ENCODE measurements at places on chromosomes 2 and 18.

- DNase-seq, result no peak
Measured at GRCh38 chr2:240394549-240394948, 40.9 kb upstream of the GPC1 start.

GRCh38 chr2:205759257-205759656 is 77.0 kb downstream of the NRP2 start:
- no peak for DNase-seq

GRCh38 chr2:74391209-74391579 is 11.1 kb upstream of the DCTN1 start:
- DNase-seq, result no peak

- DNase-seq, result peak; percentile 53
Measured at GRCh38 chr2:188623995-188624643, 332.4 kb downstream of the GULP1 start.

DNA sequence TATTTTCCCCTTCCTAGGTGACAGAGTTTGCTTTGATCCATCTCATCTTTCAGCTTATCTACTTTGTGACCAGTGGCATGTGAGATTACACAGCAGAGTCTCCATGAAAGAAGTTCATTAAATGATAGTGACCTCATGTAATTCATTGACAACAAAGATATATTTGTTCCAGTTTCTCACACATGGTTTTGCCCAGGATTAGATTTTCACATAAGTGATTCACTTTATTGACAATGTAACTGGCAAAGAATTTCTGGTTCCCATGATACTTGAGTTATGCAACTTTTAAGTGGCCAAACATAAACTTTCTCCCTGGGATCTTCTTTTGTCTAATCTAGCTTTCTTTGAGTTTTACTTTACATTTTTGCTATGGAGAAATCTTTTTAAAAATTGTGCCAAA is 50.0 kb downstream of the MC4R start:
- DNase-seq, result no peak

DNA sequence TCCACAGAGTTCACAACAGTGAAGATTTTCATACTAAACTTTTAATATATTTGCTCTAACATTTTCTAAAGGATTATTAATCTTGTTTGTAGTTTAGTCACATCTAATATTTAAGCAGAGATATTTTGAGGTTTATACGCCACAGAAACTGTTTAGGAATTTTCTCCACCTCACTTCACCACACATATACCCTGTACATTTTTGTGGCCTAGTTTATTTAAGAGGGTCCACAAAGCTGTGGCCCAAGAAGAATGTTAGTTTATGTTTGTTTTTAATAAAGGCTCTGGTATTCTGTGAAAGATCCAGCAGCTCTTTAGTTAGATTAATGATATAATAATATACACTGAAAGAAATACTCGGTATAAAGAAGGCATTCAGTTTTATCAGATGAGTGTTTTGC is 132.7 kb upstream of the TTC27 start:
- no peak for DNase-seq

- DNase-seq, result no peak
Measured at GRCh38 chr2:134240061-134240460, 13.8 kb upstream of the MGAT5 start.

- no peak for DNase-seq
Measured at GRCh38 chr2:24463271-24463670, 27.8 kb upstream of the NCOA1 start.

- DNase-seq, result no peak
Measured at GRCh38 chr2:212979046-212979612, 172.3 kb downstream of the IKZF2 start.

GRCh38 chr18:31206787-31207381 is 44.2 kb upstream of the DSC1 start:
- DNase-seq, result no peak

DNA sequence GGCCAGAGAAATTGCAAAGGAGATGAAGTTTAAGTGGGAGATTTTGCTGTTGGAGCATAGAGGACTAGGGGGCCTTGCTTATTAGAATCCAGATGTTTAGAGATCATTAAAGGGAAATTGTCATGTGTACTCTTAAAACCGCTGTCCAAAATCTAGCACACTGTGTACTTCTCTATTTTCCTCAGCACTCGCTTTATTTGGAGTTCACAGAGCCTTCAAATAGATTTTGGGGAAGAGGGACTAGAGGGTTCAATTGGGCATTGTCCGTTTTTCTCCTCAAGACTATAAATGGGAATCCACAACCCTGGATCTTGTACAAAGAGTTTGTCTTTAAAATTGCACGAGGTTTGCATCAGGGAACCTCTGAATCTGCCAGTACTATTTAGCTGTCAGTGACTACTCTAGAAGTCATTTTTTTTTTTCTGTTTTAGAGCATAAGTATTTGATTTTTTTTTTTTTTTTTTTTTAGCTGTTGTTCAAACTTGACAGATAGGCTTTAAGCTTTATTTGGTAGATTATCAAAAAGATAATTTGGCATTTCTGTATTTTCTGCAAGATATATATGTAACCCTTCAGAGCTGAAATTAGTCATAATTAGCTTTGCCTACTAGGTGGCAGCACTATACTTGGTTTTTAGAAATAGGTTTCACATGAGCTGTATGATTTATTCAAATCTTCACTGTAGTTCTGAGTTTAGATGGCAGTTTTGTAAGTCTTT is 14.2 kb downstream of the PMS1 start:
- peak; percentile 73 for DNase-seq

DNA sequence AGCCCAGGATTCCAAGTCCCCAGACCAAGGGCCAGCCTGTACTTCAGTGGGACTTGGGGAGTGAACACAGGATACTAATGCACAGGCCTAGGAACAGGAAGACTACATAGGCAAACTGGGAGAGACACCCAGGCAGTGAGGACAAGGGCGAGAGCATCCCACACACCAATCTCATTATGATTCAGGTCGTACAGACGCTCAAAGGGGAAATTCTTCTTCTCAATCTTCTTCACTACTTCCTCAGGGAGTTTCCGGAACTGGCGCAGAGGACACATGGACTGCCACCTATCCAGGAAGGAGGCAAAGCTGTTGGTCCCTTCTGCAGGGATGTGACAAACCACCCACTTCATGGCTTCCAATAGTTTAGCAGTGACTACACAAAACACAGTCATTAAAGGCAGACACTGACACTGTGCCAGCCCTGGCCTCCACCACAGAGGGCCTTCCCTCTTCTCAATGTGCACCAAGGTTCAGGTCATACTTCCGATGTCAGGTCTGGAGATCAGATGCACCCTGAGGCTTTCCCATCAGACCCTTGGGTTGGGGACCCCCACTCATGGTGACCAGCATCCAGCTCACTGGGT is 18.0 kb downstream of the SNRNP200 start:
- DNase-seq, result no peak
